ENCODE measurements at places on chromosomes 12 and 14.
A peak's percentile ranks its signal among the peaks of the same experiment; 100 is the strongest.

GRCh38 chr12:22518998-22519397 is 25.3 kb downstream of the C2CD5 start:
- no peak for DNase-seq

DNA sequence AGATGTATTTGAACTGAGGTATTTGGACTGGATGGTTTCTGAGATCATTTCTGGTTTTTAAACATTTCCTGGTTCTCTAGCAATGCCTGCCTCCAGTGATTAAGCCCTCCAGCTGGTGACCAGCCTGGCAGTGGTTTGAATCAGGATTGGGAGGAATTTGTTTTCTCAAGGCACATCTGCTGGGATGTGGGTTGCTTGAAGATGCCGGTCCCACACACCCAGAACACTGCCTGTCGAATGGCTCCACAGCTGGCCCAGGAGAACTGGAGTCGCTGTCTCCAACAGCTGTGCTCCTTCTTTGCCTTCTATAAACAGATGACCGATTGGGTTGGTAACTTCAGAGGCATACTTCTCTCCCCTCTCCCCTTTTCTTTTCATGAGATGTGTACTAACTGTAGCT is 258.0 kb upstream of the DDHD1 start:
- DNase-seq, result no peak

DNA sequence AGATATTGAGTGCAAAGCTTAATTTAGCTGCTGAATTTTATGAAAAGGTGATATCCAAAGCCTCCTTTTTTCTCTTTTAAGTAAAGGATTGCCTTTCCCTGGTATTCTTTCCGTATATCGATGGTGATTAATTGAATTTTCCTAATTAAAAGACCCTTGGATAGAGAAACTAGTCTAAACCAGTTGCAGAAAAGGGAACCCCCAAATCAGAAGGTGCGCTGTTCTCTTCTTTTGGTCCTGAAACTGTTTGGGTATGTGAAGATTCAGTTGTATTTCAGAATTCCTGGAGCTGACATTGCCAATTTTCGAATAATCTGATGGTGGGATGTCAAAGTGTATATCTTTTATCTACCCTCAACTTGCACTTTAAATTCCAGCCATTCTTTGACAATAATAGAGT is 1.9 kb downstream of the GPHN start:
- DNase-seq, result peak; percentile 10

- DNase-seq, result no peak
These were observed 189.5 kb upstream of the HMGA2 start for GRCh38 chr12:65634626-65635331.

- no peak for DNase-seq
These were observed 272.8 kb downstream of the LRIG3 start for GRCh38 chr12:58647495-58647894.

GRCh38 chr14:58873228-58873953 is 235.6 kb downstream of the DACT1 start:
- DNase-seq, result no peak

- no peak for DNase-seq
These were observed 379.4 kb downstream of the ALG10 start for GRCh38 chr12:34401659-34402227.

GRCh38 chr14:87005280-87005679 is 987.7 kb downstream of the GALC start:
- no peak for DNase-seq

- DNase-seq, result peak; percentile 90
These were observed 9.3 kb downstream of the PGF start for GRCh38 chr14:74945852-74946658.

- no peak for DNase-seq
These were observed 227.7 kb upstream of the DDHD1 start for GRCh38 chr14:53380867-53381225.

DNA sequence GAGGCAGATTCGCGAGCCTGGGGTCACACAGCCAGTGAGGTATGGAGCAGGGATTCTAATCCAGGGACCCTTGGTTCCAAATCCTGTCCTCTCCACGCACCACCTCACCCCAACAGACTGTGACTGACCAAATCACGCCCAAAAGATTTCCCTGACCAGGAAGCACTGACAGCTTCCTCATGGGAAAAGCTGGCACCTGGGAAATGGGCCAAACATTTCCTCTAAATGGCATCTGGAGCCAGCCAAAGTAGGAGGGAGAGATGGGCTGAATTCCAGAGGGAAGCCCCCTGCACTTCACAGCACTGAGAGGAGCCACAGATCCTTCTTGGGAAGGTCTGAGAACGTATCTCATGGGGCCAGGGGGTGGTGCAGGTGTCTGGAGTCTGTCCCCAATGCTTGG is 28.8 kb downstream of the CCDC92 start:
- DNase-seq, result no peak

- no peak for DNase-seq
These were observed 629.0 kb downstream of the MED13L start for GRCh38 chr12:115648463-115648862.

DNA sequence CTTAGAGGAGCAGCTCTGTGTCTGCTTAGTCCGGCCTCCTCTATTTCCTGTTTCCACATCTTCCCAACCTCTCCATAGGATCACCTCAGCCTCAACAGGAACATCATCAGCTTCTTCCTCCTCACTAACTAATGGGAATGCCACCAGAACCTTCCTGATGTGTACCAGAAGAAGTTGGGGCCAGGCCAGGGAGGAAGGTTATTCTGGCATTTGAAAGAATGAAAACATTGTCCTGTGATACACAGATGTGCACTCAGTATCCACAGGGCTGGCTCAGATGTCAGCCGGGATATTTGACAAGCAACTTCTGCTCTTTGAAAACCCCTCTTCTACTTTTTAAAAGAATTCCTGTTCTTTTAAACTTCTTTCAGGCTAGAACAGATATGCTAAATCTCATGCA is 63.6 kb downstream of the TMEM30B start:
- no peak for DNase-seq

GRCh38 chr14:74531006-74531405 is 37.4 kb downstream of the ISCA2 start:
- DNase-seq, result no peak

- no peak for DNase-seq
These were observed 811 bp upstream of the FBRSL1 start for GRCh38 chr12:132489078-132489601.

DNA sequence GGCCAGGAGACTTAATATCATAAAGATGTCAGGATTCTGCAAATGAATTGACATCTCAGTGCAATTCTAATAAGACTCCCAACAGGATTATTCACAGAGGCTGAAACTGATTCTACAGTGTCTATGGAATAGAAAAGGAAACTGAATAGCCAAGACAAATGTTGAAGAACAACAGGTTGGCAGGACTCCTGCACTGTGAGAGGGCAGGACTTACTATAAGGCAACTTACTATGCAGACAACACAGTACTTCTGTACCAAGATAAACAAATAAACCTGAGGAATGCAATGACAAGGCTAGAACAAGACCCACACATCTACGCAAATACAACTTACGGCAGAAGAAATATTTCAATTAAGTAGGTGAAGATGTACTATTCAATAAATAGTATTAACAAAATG is 132.2 kb upstream of the FKBP4 start:
- DNase-seq, result no peak

- no peak for DNase-seq
These were observed 967.9 kb downstream of the FSCB start for GRCh38 chr14:43539210-43539609.

DNA sequence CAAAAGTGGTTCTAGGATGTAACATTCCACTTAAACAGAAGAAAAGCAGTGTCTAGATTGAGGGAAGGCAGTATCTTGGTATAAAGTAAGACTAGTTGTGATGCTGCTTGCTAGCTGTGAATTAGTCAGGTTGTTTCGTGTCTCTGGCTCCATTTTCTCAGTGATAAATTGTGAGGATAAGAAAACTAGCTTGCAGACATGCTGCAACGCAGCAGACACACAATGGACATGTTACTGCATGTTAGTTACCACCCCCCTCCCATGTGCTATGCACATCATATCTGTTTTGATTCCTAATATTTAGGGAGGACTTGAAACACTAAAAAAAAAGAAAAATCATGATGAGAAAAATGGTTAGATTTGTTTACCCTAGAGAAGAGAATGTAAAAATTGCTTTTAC is 2.9 kb downstream of the CCNK start:
- DNase-seq, result no peak

DNA sequence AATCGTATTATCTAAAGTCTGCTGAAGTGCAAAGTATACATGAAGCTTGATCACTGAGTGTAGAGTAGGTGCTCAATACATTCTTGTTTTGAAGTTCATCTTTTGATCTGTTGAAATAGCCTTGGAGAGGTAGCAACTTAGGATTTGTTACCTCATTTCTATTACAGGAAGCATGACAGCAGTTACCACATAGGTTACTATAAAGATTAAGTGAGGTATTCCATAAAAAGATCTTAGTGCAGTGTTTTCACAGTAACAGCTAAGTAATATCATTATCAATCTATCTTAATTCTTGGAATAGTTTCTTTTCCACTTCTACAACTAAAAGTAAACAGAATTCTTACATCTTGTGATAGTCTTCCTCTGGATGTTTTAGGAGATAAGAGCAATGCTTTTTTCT is 50.9 kb downstream of the BTBD7 start:
- no peak for DNase-seq

- DNase-seq, result no peak
These were observed 57.9 kb downstream of the SLCO1A2 start for GRCh38 chr12:21276826-21277225.

GRCh38 chr12:130746546-130746945 is 30.4 kb upstream of the RIMBP2 start:
- no peak for DNase-seq

DNA sequence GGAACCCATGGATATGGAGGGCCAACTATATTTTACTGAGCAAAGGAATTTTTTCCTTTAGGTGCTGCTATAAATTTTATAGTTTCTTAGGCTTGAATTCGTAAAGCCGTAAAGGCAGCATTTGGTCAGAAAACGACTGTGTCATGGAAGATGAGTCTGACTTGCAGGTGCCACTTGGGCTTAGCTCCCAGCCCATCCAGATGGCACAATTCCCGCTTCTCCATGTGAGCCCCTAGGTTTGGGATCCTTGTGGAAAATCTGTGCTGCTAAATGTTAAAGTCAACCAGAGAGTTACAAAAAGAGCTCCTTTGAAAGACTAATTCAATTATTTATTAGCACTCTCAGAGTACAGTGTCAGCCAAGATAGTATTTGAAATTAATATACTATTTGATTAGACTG is 120.1 kb upstream of the NPAS3 start:
- no peak for DNase-seq

- no peak for DNase-seq
These were observed 11.4 kb downstream of the TMEM253 start for GRCh38 chr14:21112255-21112654.

- no peak for DNase-seq
These were observed 19.5 kb upstream of the LRRC10 start for GRCh38 chr12:69630191-69630590.

Measured in GM20000 (cell line).